GM18507 (cell line): ENCODE measurements at places on chromosomes 5 and 9.

GRCh38 chr5:79581535-79581934 is 30.7 kb upstream of the TENT2 start:
- DNase-seq = no peak

DNA sequence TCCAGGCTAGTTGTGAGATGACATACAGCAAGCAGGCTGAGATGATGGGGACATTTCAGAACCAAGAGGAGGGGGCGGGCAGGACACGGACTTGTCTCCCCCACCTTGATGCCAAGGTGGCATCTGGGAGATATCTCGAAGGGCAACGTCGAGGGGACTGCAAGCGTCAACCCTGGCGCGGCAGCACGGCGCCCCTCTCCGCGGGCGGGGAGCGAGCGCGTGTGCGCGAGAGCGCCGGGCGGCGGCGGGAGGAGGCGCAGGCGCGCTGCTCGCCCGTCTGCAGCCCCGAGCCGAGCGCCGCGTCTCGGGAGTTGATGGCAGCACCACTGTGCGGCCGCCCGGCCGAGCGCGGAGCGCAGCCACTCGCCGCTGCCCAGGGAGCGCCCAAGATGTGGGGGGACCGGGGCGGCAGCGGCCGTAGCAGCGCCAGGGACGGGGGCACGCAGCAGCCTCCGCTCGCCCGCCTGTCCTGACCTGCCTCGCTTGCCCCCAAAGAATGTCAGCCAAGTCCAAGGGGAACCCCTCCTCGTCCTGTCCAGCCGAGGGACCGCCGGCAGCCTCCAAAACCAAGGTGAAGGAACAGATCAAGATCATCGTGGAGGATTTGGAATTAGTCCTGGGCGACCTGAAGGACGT is at the start of gene PRR16:
TSS of gene PRR16 (plus strand) at position 310 of the 636 bp plus-strand sequence.
- DNase-seq = no peak

DNA sequence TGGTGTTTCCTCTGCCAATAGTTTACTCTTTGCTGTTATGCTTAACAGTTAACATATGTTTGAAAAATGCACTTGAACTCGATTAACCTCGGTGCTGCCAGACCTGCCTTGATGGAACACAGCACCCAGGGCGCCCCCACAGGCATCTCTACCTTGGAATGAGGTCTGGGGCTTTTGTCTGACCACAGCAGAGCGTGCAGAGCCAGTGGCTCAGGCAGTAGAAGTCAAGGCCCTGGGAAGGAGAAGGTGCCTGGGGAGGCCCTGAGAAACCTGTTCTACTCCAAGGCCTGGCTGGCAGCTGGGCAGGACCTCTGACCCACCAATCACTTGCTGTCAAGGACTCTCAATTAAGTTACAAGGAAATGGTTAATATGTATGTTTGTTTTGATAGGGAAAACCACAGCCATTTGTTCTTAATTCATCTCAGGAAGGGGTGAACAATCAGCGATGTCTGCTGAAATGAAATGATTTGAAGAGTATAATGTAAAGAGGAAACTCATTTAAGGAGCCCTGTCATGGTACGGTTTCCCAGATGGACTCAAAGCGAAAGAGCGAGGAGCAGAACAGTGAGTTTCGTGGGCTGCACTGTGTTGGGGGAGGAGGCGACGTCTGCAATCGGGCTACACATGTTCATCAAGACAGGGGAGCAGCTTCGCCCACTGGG is 21.9 kb downstream of the MACROH2A1 start:
- DNase-seq = peak; percentile 11

- no peak for DNase-seq
These were observed 3.5 kb downstream of the ALDH7A1 start for GRCh38 chr5:126591549-126591948.

DNA sequence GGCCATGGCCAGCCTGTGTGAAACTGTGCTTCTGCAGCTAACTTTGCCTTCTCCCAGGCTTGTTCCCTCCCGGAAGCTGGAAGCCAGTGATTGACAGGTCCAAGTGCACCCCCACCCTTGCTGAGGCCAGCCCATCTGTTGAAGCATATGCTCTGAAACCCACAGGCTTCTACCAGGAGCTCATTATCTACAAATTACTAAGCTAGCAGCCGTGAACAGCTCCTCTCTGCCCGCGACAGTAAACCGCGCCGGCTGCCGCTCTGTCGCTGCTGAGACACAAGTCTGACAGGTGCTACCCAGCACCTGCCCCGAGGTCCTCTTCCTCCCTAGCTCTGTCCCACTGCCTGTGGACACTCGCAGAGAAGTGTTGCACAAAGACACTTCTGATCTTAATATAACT is 490.9 kb downstream of the GADD45G start:
- no peak for DNase-seq

GRCh38 chr9:96022445-96023051 is 147.1 kb downstream of the ERCC6L2 start:
- no peak for DNase-seq

GRCh38 chr5:34991486-34992238 is 56.1 kb downstream of the AGXT2 start:
- DNase-seq = no peak

DNA sequence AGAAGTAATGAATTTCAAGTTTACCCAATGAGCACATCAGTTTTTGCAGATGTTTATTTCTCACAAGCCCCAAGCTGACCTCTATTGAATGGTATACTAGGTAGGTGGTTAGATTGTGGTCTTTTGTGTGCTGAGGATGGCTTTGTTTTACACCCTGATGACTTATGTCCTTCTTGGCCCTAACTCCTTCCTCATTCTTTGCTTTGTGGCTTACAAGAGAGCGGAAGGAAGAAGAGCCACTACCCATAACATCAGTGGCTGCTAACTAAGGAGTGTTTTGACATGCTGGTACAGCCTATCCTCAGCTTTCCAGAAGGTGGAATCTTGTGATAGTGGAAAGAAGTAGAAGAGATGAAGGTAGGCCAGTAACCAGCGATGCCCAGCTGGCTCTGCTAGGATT is 85.7 kb upstream of the NTRK2 start:
- no peak for DNase-seq

DNA sequence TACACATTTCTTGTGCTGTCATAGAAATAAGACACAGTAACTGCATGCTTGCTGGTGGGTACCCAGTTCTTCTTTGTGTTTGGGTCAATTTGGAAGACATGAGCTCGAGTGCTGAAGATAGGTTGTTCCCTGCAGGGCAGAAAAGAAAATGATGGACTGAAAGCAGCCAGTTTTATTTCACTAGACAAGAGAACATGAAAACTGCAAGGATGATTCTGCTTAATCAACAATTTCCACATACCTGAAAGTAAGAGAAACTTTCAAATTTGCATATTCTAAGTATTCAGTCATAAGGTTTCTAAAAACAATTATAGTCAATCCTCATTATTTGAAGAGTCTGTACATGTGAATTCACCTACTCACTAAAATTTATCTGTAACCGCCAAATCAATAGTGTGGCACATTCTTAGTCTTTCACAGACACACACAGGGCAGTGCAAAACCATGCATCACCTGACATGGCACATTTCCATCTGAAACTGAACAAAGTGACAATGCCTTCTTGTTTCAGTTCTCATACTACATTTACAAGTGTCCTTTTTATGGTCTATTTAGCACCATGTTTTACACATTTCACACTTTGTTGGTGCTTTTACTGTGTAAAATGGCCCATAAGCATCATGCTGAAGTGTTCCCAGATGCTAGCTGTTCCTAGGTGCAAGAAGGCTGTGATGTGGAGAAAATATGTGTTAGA is 56.9 kb downstream of the HOMER1 start:
- DNase-seq = peak; percentile 2

GRCh38 chr5:103391659-103392058 is 133.1 kb downstream of the MACIR start:
- DNase-seq = no peak
